Pancreas (tissue), 10 donors: ENCODE measurements at places on chromosomes 13 and 19.
A peak's percentile ranks its signal among the peaks of the same experiment; 100 is the strongest.

GRCh38 chr19:54193011-54193410 is 1.9 kb downstream of the TSEN34 start:
- peaks cover 5% of the 10 kb centered on the region for H3K36me3 ChIP-seq
- H3K4me1 ChIP-seq = peaks cover 14% of the 10 kb centered on the region
- H3K27me3 ChIP-seq = no peaks in the 10 kb centered on the region
- DNase-seq = no peak
- H3K27ac ChIP-seq = no peak overlapping the region

DNA sequence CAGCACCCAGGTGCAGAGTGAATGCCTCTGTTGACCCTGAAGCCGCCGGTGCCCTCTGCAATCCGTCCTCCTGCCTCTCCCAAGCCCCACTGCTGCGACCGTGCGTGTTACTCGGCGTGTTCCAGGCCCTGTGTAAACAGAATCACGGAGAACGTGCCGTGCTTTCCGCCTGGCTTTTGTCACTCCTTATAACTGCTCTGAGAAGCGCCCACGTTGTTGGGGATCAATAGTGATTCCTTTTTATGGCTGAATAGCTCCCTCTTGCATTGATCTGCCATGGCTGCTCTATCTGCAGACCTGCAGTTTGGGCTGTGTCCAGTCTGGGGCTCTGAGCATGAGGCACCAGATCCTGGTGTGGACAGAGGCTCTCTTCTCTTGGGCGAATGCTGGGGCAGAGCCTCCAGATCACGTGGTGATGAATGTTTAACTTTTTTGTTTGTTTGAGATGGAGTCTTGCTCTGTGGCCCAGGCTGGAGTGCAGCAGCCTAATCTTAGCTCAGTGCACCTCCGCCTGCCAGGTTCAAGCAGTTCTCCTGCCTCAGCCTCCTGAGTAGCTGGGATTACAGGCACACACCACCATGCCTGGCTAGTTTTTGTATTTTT is 15.8 kb downstream of the ADPRHL1 start:
- no peak overlapping the region for H3K4me3 ChIP-seq
- H3K4me1 ChIP-seq = peaks cover 4% of the 10 kb centered on the region
- DNase-seq = no peak
- no peak overlapping the region for H3K27ac ChIP-seq
- no peaks in the 10 kb centered on the region for H3K27me3 ChIP-seq

GRCh38 chr13:112744168-112745021 is 54.6 kb downstream of the ATP11A start:
- no peak for DNase-seq
- H3K36me3 ChIP-seq = no peaks in the 10 kb centered on the region
- H3K4me1 ChIP-seq = no peaks in the 10 kb centered on the region
- no peak overlapping the region for H3K4me3 ChIP-seq
- no peak overlapping the region for H3K27ac ChIP-seq

- no peaks in the 10 kb centered on the region for H3K4me1 ChIP-seq
- H3K27ac ChIP-seq = no peak overlapping the region
- H3K4me3 ChIP-seq = no peak overlapping the region
- peak; percentile 68 for DNase-seq
- H3K36me3 ChIP-seq = peaks cover 15% of the 10 kb centered on the region
These were observed 29.4 kb downstream of the SPC24 start for GRCh38 chr19:11125994-11126685.

DNA sequence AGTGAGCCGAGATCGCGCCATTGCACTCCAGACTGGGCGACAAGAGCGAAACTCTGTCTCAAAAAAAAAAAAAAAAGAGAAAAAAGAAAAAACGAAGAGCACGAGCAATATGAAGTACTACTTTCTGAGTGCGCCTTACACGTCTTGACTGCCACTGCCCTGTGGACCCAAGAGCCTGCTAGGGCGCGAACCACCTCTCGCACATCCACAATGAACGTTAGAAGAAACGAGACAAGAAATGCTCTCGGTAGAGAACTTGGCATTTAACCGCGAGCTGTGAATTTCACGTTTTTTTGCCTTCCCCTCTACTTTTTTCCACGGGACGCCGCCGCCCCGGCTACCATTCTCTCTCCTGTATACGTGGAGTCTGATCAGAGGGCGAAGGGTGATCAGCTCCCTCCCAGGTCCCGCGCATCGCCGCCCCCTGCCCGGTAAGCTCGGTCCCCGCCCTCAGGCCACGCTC is 454 bp downstream of the TIMM44 start:
- no peak for DNase-seq
- H3K4me3 ChIP-seq = peak overlapping the region; percentile 99
- peak overlapping the region; percentile 96 for H3K27ac ChIP-seq
- peaks cover 5% of the 10 kb centered on the region for H3K4me1 ChIP-seq
- no peaks in the 10 kb centered on the region for H3K27me3 ChIP-seq

DNA sequence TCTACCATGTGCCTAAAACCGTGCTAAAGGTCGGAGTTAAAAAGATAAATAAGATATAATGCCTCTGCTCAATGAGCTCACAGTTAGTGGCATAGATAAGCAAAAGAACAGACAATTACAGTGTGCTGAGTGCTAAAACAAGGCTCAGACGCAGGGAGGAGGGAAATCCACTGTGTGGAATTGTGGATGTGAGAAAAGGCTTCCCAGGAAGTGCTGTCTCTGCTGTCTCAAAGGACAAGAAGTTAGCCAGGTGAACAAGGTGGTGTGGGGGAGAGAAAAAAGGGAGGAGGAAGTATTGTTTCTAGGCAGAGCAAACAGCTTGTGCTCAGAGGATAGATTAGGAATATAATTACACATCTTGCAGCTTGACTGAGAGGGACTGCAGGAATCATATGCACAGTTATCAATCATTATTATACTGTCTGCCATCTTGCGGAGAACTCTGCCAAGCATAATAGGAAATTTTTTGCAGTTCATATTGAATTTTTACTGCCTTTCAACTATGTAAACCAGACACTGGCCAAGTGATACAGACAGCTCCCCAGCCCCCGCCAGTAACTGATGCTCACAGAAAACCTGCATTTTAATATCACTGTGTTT is 9.3 kb downstream of the C13orf42 start:
- H3K27ac ChIP-seq = no peak overlapping the region
- no peak for DNase-seq
- no peaks in the 10 kb centered on the region for H3K36me3 ChIP-seq
- no peak overlapping the region for H3K4me3 ChIP-seq
- H3K27me3 ChIP-seq = no peaks in the 10 kb centered on the region

- no peak for DNase-seq
- H3K4me3 ChIP-seq = no peak overlapping the region
- no peak overlapping the region for H3K27ac ChIP-seq
- no peaks in the 10 kb centered on the region for H3K36me3 ChIP-seq
- H3K27me3 ChIP-seq = no peaks in the 10 kb centered on the region
These were observed 541.4 kb upstream of the MIR17HG start for GRCh38 chr13:90806016-90806615.

- no peaks in the 10 kb centered on the region for H3K4me1 ChIP-seq
- no peaks in the 10 kb centered on the region for H3K36me3 ChIP-seq
- no peak overlapping the region for H3K27ac ChIP-seq
- H3K4me3 ChIP-seq = no peak overlapping the region
These were observed 80.8 kb downstream of the SHISA2 start for GRCh38 chr13:25971047-25971446.

- H3K27me3 ChIP-seq = no peaks in the 10 kb centered on the region
- H3K4me1 ChIP-seq = peaks cover 11% of the 10 kb centered on the region
- H3K4me3 ChIP-seq = no peak overlapping the region
- H3K36me3 ChIP-seq = no peaks in the 10 kb centered on the region
These were observed 18.4 kb upstream of the GAS6 start for GRCh38 chr13:113882267-113882630.

DNA sequence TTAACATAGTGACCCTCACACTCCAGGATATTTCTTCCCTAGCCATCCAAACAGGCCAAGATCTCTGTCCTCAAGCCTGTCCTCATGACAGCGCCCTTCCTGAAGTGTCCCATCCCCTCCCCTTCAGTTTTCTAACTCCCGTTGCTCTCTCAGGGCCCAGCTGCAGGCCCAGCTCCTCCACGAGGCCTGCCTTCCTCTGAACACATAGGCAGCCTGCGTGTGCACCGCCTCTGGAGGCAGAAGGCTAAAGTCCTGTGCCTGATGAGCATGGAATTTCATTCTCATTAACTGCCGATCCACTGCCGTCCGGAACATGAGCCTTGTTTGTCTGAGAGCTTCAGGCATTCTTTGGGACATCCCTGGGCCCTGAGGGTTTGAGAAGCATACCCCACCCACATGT is 306.4 kb downstream of the DCLK1 start:
- no peak for DNase-seq
- H3K4me3 ChIP-seq = no peak overlapping the region
- H3K27me3 ChIP-seq = no peaks in the 10 kb centered on the region

GRCh38 chr19:48568345-48568886 is 16.4 kb downstream of the SULT2B1 start:
- DNase-seq = peak; percentile 85
- H3K36me3 ChIP-seq = no peaks in the 10 kb centered on the region
- no peaks in the 10 kb centered on the region for H3K27me3 ChIP-seq
- H3K4me1 ChIP-seq = peaks cover 7% of the 10 kb centered on the region
- H3K4me3 ChIP-seq = no peak overlapping the region

- peak overlapping the region; percentile 81 for H3K4me3 ChIP-seq
- H3K36me3 ChIP-seq = no peaks in the 10 kb centered on the region
- peak; percentile 99 for DNase-seq
- H3K27me3 ChIP-seq = no peaks in the 10 kb centered on the region
- H3K4me1 ChIP-seq = peaks cover 5% of the 10 kb centered on the region
These were observed 1.0 kb downstream of the CLDND2 start for GRCh38 chr19:51367565-51368365.

- H3K4me3 ChIP-seq = no peak overlapping the region
- no peak overlapping the region for H3K27ac ChIP-seq
- H3K27me3 ChIP-seq = no peaks in the 10 kb centered on the region
These were observed 160.9 kb downstream of the TBC1D4 start for GRCh38 chr13:75321084-75321483.

DNA sequence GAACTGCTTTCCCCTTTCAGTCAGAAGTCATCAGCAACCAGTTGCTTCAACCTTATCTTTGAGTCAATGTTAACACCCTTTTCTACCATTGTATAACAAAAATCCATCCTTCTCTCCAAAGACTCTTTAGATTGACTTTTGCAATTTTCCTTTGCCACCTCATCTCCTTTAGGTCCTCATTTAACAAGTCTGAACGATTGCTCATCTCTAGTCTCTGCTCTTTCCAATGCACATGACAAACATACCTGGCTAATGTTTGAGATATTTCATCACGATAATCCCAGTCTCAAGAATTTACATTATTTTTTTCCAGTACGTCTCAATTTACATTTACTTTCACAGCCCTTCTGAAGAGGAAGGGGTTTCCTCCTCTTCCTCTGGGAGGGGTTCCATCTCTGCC is 127.5 kb downstream of the KLF12 start:
- no peak overlapping the region for H3K4me3 ChIP-seq
- H3K27ac ChIP-seq = no peak overlapping the region
- no peaks in the 10 kb centered on the region for H3K36me3 ChIP-seq
- DNase-seq = no peak
- no peaks in the 10 kb centered on the region for H3K27me3 ChIP-seq

DNA sequence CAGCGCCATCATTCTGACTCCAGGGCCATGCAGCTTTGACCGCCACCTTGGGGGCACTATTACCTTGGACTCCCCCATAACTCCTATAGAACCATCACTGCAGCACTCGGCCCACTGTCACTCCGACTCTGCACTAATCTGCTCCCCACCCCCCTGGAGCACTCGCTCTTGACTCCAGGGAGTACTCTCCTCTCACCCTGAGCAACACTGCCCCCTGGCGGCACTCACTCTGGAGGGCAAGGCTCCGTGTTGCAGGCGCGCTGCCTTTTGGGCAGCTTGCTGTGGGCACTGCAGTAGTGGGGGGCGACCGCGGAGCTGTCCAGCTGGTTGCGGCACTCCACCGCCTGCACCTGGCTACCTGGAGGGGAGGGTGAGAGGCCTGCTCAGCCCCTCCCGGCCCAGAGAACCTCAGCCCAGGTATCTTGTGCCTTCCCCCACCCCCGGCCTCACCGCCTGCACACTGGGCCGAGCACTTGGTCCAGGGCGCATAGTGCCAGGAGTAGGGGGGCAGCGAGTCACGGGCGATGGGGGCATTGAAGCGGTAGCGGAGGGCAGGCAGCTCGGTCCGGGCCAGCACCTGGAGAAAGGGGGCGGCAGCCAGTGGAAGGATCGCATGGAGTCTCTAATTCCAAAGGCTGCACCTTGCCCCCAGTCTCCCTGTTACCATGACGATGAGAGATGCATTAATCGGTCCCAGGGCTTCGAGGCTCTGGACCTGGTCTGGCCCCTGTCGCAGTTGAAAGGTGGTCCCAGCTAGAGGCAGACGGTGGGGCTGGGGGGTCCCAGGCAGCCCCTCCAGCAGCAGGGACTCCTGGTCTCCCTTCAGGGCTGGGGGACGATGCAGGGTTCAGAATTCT is 8.9 kb upstream of the MYO1F start:
- no peak overlapping the region for H3K4me3 ChIP-seq
- H3K36me3 ChIP-seq = no peaks in the 10 kb centered on the region
- H3K4me1 ChIP-seq = no peaks in the 10 kb centered on the region
- no peak overlapping the region for H3K27ac ChIP-seq
- no peaks in the 10 kb centered on the region for H3K27me3 ChIP-seq

GRCh38 chr19:23203841-23204344 is 46.3 kb downstream of the ZNF724 start:
- H3K27ac ChIP-seq = no peak overlapping the region
